AML-193 (cell line): ENCODE measurements at places on chromosomes 6 and 20.
A peak's percentile ranks its signal among the peaks of the same experiment; 100 is the strongest.

DNA sequence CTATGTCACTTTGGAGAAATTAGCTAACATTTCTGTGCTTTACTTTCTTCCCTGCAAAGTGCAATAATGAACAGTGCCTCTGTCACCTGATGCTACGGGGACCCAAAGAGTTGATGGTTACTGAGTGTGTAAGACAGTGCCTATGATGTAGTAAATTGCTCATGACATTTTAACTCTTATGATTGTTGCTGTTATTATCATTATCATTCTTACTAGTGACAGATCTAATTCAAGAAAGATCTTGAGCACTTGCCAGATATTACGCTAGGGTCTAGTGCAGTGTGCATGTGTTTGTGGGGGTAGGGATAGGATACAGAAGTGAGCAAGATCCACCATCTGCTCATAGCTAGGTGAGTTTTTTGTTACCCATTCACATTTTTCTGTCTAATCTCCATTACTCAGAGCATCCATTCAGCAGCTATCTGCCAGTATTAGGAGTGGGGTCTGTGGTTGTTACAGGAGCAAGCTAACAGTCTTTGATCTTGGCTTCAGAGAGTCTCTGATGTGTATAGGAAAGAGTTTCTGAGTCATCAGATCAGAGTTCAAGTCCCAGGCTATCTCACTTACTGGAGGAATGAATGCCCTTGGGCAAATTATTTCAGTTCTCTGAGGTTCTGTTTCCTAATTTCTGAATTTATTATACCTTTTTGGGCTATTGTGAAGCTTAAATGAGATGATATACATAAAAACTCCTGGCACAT lies 33.1 kb upstream of the DAAM2 start:
- DNase-seq, result no peak

GRCh38 chr6:124319410-124319809 lies 515.7 kb downstream of the NKAIN2 start:
- no peak for DNase-seq

DNA sequence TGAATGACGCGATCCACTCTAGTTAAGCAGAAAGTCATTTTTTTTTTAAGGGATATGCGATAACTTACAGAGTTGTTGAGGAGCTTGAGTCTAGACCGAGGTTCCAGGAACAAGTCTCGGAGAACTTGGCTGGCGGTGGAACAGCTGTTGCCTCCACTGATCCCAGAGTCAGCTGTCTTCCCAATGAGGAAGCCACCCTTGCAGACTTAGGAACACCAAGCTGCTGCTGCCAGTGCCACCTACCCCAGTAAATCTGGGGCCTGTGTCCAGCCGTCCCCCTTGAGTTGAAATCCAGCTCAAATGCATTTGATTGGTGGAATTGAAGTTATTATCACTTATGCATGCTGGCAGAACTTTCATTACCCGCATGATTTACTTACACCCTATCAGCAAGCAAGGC lies 6.7 kb downstream of the PFDN4 start:
- no peak for DNase-seq

DNA sequence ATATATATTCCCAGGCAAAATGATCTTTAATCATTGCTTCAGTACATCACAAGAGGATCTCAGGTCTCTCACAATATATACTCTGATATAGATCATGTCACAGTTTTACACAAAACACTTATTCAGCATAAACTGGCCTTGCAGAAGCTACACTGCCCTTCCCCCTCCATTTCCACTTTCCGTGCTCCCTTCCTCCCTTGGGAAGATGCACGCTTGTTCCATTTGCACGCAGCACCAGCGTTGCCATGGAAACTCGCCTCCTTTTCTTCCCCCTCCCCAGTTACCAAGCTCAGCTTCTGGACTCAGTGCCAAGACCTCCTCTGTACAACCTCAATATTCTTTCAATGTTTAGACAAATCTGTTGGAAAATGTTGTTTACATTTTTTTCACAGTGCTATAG lies 154.6 kb downstream of the RFPL4B start:
- no peak for DNase-seq

- DNase-seq, result no peak
Measured at GRCh38 chr6:136471922-136472321, 78.3 kb downstream of the MAP7 start.

DNA sequence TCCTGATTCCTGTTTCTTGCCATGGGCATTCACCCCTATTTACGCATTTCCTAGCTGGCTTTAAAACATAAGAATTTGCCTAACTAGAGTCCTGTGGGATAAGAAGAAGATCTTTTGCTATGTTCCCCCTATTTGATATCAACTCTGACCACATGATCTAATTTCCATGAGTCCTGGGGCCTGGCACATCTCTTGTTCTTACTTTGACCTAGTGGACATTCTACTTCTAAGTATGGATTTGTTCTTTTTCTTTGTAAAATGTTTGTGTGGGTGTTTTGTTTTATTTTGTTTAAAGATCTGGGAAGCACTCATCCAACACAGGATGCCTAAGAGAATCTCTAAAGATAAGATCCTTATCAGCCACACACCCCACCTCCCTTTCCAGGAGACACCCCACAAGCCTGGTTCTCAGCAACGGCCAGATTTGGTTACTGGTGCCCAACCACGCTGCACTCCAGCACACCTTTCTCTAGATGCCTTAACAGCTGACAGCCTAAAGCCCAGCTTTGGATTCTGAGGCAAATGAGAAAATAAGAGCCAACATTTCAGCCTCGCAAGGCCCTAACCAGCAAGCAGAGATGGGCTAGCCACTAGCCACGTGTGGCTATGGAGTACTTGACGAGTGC lies 74.7 kb downstream of the SLC23A2 start:
- DNase-seq, result no peak

DNA sequence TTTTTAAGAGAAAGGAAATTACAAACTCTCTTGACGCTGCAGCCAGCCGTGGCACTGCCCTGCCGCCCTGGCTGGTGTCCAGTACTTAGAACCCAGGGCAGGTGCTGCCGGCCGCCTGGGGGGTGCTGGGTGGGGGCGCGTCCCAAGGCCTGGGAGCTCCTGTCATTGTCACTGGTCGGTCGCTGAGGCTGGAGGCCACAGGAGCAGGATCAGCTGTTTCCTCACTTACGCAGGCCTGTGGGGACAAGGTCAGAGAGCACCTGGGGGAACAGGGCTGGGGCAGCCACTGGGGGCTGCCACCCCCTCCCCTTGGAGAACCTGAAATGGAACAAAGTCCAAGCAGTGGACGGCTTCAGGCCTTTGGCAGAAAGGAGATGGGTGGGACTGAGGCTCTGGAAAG lies 5.6 kb downstream of the BIRC7 start:
- no peak for DNase-seq

DNA sequence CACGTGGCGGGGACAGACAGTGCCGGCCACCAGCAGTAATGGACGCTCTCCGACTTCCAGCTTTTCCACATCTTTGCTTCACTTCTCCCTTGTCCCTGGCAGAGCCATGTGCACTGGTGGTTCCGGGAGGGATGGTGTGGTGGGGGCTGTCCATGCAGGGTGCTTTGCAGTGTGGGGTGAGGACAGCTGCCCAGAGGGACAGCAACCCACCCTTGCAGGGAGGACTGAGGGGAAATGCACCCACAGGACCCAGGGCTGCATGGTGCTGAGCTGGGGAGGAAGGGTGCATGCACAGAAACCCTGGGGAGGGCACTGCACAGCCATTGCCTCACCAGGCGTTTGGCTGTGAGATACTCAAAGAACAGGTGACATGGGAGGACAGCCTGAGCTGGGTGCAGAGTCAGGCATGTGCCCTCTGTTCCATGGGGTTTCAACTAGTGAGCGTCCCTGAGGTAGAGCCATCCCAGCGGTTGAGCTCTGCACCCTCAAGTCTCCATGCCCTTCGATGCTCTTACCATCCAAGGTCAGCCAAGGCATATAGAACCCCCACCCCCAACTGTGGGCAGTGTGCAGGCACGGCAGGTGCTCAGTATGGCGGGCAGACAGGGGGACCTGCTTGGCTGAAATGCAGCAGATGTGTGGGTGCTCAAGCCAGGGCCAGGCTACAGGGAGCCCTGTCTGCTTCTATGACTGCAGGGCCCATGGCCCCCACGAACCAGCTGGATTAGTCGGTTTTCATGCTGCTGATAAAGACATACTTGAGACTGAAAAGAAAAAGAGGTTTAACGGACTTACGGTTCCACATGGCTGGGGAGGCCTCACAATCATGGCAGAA lies 239.7 kb downstream of the TTLL2 start:
- no peak for DNase-seq

DNA sequence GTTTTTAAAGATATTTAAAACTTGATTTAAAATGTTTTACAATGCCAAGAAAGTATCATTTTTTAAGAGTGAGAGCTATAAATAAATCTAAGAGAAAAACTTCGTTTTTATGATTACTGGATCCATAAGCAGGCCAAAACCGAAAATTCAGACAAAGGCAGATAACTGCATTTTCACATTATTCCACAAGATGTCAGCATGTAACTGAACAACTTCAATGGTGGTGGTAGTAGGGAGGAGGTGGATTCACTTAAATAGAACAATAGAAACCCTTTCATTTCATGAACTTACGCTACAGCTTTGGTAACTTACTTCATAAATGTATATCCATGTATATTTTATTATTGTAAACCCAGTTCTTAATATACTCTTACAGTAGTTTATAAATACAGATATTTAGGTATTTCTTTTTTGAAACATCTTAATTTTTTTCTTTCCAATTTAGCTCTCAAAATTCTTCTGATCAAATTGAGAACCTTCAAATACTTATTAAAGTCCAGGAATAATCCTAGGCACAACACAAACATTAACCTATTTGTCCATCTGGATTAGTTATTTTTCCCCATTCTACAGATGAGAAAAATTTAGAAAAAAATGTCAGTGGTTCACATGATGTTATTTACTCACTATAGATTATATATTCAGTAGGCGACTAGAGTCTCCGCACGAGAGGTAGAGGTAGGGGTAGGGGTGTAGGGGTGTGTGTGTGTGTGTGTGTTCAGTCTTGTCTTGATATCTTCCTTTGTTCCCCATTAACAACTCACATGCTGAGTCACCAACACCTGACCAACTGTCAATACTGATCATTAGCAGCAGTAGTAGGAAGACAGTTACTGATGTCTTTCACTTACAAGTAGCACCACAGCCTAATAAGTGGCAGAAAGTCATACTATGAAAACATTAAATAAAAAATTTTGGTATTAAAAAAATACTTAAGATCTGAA lies 111.5 kb downstream of the ARHGAP18 start:
- peak; percentile 70 for DNase-seq

DNA sequence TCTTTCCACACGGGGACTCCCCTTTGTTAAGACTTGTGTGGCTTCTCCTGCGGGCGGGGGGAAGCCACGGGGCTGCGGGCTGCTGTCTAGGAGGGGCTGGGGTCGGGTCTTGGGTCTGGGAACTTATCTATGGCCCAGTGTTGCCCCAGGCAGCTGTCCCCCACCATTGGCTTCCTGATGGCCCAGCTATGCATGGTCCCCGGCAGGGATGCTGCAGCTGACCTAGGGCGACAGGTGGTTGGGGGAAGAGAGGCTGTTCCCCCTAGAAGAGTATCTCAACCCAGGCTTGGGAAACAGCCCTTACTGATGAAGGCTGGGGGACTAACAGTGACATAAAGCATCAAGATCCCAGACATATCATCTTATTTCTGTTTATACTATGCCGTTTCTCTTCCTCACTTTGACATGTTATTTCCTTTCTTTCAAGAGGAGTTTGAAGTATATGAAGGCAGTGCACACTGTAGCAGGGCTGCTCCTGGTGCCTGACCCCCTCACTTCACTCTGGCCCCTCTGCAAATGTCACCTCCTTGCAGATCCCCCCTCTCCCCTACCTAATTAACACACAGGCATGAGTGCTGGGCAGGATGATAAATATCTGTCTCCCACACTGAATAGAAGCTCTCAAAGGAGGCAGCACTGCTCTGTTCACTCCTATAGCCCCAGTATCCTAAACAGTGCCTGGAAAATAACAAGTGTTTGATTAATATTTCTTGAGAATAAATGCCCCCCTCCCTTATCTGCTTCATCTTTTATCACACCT lies 87.0 kb downstream of the HIVEP2 start:
- no peak for DNase-seq

DNA sequence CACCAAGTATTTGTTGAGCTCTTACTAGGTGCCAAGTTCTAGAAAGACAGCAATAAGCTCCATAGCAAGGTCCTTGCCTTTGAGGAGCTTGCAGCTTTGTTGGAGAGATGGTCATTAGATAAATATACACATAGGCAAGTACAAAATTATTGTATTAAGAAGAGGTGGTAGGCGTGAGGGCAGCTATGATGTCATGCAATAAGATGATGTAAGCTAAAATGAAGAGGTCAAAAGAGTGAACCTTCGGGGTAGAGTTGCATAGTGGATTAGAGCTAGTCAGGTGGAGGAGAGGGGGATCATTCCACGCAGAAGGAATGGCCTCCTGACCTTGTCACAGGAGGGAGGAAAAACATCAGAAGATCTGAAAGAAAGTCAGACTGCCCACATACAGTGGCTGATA lies 141.9 kb upstream of the PCSK2 start:
- DNase-seq, result no peak

GRCh38 chr6:10307476-10307875 lies 107.4 kb downstream of the TFAP2A start:
- DNase-seq, result no peak

GRCh38 chr6:16781348-16782169 lies 20.3 kb upstream of the ATXN1 start:
- DNase-seq, result no peak

GRCh38 chr6:145707397-145707796 lies 27.9 kb downstream of the EPM2A start:
- DNase-seq, result no peak

- no peak for DNase-seq
Measured at GRCh38 chr20:32908334-32909292, 49.9 kb downstream of the EFCAB8 start.

GRCh38 chr6:169005166-169005565 lies 248.5 kb downstream of the THBS2 start:
- DNase-seq, result no peak

DNA sequence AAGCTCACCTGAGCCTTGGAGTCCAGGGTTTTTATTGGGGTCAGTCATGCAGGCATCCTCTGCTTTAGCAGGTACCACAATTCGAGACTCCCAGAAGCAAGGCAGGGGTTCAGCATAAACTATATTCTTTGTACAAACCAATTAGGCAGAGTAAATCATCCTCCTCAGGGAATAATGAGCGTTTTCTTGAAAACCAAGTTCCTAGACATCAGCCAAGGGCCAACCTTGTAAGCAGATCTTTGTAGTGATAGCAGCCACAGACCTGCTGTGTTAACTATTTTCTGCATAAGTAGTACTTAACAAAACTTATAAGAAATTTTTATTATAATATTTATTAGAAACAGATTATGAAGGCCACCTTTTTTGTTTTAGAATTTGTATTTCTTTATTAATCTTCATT lies 74.7 kb downstream of the STXBP5 start:
- no peak for DNase-seq

GRCh38 chr20:31565699-31566318 lies 39.3 kb upstream of the ID1 start:
- DNase-seq, result no peak

DNA sequence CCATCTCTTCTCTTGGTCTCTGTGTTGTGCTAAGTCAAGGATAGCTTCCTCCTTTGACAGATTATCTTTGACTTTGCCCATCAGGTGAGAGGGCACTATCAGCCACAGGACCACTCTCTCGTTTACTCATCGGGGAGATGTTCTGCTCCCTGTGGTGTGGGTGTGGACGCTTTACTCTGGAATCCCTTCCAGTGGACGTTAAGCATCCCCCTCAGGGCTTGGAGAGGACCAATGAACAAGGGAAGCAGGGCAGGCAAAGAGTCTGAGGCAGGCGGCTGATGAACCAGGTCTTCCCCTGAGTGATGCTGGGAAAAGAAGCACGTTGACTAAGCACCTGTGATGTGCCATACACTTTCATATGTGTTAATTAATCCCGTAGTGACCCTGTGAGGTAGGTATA lies 21.0 kb upstream of the RNF24 start:
- DNase-seq, result no peak

- no peak for DNase-seq
Measured at GRCh38 chr20:32241807-32242206, 34.1 kb downstream of the POFUT1 start.
